AG04449 (cell line): ENCODE measurements at places on chromosomes 1 and 21.

DNA sequence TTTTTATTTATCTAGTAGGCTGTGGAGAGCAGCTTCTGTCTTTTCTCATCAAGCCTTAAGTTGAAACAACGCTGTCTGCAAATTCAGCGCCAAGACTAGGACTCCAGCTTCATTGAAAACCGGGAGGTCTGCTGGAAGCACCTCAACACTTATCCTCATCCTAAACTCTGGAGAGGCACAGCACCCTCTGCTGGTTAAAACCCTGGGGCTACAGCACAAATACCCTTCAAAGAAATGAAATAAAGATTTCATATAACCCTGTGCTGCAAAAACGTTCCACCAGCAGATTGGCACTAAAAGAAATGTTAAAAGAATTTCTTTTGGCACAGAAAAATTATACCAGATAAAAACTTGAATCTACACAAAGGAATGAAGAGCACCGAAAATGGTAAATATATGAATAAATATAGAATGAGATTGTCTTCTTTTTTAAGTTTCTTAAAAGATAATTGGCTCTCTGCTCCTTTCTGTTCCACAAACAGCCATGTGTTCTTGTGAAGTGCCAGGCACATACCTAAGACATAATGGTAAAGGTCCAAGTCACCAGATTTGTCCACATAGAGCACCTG is 227.7 kb upstream of the SAMSN1 start:
- no peak for DNase-seq

DNA sequence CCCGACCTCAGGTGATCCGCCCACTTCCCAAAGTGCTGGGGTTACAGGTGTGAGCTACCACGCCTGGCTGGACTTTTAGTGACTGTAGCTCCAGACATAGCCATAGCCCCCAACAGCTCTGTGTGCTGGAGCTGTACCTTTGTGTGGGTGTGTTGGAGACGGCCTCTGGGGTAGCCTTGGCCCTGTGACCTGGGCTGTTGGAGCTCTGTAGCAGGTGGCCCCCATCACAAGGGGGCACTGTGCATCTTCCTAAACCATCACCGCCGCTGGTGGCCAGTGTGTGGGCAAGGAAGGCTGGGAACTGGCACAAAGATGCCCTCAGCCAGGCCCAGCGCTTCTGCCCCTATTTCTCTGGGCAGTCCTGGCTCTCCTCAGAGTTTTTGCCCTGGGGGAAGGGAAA is 38.4 kb upstream of the FOXO6 start:
- DNase-seq = no peak

DNA sequence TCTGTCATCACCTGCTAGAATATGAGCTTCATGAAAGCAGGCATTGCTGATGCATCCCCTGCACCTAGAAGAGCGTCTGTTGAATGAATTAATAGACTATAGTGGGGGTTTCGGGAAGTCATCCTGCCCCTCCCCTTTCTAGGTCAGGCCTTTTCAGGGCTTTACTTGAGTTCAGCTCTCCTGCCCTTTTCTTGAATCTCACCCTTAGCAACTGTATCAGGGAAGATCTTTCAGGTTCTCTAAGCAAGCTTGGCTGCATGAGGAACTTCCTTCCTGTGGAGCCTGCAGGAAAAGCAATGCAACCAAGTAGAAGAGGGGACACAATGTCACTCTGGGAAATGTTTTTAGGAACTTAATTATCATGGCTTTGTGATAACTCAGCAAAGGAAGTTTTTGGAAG is 27.2 kb upstream of the KIAA0040 start:
- DNase-seq = no peak

DNA sequence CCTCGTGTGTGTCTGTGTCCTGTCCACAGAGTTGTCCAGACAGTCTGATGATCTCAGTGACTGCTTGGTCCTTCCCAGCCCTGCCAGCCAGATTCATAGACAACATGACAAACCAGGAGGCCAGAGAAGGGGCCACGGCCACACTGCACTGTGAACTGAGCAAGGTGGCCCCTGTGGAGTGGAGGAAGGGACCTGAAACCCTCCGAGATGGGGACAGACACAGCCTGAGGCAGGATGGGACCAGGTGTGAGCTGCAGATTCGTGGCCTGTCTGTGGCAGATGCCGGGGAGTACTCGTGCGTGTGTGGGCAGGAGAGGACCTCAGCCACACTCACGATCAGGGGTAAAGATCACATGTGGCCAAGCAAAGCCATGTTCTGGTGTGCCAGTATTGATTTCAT is 96.4 kb downstream of the OBSCN start:
- DNase-seq = no peak

DNA sequence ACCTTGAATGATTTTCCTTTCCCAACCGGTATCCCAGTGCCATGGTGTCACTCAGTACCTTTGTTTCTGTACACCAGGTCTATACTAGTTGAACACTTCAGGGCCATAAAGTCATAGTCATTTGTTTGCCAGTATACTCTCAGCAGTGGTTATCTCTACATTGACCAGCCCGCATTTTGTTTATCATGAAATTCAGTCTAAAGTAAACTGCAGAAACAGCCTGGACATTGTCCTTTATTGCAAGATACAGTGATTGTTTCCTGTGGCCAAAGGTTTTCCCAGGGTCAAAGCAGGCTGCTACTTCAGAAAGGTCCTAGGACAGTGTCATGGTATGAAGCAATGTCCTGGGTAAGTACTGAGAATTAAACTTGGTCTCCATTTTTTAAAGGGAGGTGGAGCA is 407.4 kb downstream of the RWDD3 start:
- no peak for DNase-seq

- no peak for DNase-seq
Observed at GRCh38 chr1:160776178-160776577, 19.8 kb upstream of the LY9 start.

DNA sequence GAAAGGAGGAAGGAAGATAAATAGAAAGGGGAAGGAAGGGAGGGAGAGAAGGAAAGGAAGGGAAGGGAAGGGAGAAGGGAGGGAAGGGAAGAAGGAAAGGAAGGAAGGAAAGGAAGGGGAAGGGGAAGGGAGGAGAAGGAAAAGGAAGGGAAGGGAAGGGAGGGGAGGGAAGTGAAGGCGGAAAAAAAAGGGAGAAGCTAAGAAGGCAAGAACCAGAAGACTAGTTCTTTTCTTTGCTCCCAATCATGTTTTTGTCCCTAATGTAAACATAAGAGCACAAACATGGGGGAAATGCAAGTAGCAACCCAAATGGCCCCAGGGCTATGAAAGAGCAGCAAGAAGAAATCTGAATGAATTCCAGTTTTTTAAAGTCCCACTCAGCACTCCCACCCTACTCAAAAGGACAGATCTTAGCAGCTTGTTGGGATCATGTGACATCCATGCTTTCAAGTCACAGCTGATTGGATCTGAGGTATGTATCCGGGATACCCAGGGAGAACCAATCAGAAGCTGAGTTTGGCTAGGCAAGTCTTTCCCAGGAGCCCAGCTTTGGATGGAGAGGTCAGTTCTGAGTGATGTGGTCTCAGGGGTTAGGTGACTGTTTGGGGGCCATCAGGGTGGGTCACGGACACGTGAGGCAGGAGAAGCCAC is 24.2 kb upstream of the FHAD1 start:
- no peak for DNase-seq

DNA sequence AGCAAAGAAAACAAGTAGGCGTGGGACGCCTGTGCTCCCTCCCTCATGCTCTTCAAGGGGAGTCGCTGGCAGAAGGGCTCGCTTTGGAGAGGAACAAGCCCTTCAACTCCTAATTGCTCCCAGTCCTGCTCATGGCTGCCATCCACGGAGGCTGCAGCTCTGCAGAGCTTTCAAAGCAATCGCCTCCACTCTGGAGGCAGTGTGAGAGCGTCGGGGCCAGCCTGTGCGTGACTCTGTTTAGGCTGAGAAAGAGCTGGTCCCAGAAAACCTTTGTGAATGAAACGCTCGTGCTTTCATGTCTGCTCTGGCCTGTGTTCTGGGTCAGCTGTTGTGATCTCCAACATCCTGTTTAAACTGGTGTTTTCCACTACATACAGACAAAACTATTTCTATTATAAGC is 23.9 kb upstream of the RUNX1 start:
- DNase-seq = no peak

GRCh38 chr1:24737368-24738117 is 7.7 kb upstream of the CLIC4 start:
- DNase-seq = no peak

DNA sequence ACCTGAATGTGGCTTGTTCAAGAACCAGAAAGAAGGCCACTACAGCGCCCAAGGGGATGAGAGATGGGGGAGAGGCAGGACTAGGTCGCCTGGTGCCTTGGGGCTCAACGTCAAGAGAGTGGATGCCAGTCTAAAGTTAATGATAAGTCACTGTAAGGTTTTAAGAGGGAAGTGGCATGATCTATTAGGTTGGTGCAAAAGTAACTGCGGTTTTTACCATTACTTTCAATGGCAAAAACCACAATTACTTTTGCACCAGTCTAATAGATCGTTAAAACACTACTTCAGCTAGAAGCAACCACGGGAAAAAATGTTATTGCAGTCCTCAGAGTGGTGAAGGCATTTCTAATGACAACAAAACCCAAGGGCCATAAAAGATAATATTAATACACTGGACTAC is 2.6 kb upstream of the GJB3 start:
- DNase-seq = no peak

GRCh38 chr21:34988139-34988538 is 61.0 kb downstream of the RUNX1 start:
- no peak for DNase-seq

DNA sequence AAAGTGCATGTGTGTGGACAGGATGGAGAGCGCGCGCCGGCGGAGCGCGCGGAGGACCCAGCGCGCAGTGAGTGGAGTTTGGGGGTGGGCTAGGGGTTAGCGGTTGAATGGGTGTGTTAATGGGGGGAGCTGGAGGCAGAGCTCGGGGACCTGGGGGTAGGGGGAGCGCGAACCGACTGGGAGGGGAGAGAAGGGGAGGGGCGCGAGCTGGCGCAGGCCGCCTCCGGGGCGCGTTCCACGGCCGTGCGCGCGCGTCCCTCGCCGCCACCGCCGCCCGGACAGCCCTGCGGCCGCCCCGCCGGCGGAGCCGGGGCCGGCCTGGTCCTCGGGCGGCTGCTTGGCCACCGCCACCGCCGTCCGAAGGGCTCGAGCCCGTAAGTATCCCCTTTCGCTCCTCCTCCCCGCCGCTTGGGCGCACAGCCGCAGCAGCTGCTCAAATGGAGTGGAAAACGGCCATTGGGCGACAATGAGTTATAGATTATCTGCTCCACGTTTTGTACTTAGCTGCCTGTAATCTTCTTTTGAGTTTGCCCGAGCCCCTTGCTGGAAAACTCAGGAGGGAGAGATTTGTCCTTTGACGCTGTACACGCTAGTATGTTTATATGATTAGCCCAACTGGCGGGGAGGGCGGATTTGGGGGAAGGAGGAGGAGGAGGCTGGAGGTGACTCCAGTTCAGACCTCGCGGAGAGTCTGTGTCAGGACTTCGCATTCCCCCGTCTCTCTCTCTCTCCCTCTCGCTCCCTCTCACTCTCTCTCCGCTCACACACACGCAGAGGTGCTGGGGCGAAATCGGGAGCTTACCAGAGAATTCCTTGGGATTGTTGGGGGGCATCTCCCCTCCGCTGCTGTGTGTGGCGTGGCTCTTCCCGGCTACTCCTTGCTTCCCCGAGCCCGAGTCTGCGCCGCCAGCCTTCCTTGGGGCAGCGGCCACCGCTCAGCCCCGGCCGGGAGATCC is at the start of gene ADGRL2:
TSS of gene ADGRL2 (plus strand) at position 240 of the 956 bp plus-strand sequence. CDS start 36,051 bp downstream, outside the sequence.
- peak; percentile 52 for DNase-seq

DNA sequence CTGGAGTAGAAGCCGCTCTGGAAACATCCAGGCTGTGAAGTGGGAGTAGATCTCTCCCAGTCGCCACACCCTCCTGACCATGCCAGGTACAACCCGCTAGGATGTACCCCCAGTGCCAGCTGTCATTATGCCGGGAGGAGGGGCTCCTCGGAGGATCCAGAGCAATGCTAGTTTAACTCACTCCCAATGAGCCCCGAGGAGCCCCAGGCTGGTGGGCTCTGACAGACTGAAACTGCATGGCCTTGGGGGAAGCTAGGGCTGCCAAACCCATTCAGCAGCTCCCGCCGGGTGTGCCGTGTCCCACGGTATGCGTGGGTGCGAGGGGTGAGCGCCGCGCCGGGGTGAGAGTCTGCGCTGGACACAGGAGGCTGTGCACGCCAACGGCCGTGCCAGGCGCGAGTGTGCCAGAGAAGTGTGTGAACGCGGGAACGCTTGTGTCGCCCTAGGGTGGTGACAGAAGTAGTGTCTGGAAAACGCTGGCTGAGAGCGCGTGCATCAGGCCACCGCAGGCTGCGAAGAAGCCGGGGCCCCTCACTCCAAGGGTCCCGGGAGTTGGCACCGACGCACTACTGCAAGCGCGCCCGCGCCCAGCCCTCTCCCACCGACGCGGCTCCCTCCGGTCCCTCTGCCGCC is 177.1 kb upstream of the EDN2 start:
- no peak for DNase-seq
